ENCODE measurements at places on chromosomes 7 and 10.

- no peak for DNase-seq
Observed at GRCh38 chr7:95157381-95157780, 167.0 kb downstream of the PON1 start.

DNA sequence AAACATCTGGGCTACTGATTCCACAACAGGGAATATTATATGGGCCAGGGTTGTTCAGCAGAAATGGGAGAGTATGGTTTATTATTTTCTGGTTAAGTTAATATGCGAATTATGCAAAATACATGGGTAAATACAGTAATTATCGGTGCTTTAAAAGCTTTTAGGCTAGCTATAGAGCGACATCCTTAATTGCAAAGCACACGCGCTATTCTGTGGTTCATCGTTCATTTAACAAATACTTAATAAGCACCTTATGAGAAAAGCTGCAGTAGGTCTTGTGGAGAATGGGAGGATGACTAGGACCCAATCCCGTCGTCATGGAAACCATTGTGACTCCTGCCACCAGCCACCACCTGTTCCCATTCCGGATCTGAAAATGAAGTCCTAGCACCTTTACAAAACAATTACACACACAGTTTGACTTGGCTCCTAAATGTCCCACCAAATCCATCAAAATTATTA lies 623 bp upstream of the CEP41 start:
- no peak for DNase-seq

GRCh38 chr10:86113501-86113900 lies 253.1 kb downstream of the GRID1 start:
- DNase-seq, result no peak

DNA sequence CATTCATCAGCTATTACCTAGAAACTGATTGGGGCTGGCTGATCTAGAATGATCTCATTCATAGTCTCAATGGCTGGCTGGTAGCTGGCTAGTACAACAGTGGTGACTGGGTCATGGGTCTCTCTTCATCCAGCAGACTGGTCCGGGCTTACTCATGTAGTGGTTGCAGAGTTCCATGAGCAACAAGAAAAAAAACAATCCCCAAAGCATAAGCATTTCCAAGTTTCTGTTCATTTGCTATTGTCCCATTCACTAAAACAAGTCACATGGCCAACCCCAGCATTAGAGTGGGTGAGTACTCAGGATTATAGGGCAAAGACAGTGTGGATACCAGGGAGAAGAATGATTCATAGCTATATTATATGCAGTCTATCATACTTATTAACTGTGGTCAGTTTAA lies 85.2 kb upstream of the SEMA3C start:
- DNase-seq, result no peak

DNA sequence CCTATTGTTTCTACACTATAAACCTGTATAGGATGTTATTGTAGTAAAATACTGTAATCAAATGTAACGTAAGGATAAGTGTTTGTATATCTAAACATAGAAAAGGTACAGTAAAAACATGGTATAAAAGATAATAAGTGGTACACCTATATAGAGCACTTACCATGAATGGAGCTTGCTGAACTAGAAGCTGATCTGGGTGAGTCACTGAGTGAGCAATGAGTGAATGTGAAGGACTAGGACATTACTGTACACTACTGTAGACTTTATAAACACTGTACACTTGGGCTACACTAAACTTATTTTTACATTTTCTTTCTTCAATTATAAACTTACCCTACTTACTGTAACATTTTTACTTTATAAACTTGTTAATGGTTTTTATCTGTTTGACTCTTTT lies 732.9 kb upstream of the LRRN3 start:
- no peak for DNase-seq

DNA sequence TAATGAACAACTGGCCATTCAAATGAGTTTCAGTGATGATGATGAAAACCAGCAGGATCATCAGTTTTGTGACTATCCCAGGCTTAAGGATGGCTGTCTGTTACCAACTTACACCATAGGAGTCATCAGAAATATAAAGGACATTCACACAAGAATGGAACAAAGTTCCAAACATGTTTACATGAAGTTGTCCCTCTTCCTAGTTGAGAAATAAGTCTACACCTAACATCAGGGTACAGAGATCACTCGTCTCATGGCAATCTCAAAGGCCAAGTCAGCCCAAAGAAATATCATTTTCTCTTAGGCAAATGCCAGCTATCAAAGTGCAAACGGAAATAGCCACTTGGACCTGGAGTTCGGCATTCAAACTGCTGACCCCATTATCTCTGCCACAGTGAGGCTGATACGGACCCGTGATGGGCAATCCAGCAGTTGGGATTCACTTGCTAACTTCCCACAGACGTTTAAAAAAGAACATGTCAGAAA lies 53.0 kb downstream of the CREB3L2 start:
- no peak for DNase-seq

DNA sequence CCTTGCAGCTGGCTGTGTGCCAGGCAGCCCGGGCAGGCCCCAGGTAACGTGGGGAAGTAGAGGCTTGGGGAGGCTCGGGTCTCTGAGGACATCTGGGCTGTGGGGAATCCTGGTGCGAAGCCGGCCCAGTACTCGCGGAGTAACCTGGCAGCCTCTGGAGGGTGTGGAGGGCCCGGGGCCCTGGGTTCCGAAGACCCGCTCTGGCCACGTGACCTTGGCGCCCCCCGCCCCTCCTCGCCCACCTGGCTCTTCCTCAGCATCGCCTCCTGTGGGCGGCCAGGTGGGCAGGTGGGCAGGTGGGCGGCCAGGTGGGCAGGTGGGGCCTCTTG lies 143.1 kb downstream of the WDR37 start:
- no peak for DNase-seq

DNA sequence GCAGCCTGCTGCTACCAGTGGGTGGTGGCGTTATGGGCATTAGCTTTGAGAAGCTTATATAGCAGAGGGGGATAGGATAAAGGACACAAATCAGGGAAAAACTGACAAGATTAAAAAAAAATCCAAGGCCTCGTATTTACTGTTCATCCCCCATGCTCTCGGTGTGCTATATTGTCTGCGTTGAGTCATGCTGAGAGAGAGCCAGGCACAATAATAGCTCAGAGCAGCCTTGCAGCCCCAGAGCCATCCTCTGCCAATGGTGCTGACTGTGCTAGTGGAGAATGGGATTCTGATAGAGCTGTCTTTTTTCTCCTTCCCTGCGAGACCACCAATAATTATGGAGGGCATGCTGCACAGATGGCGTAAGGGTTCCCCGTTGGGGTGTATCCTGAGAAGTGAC lies 51.7 kb upstream of the FZD1 start:
- no peak for DNase-seq

DNA sequence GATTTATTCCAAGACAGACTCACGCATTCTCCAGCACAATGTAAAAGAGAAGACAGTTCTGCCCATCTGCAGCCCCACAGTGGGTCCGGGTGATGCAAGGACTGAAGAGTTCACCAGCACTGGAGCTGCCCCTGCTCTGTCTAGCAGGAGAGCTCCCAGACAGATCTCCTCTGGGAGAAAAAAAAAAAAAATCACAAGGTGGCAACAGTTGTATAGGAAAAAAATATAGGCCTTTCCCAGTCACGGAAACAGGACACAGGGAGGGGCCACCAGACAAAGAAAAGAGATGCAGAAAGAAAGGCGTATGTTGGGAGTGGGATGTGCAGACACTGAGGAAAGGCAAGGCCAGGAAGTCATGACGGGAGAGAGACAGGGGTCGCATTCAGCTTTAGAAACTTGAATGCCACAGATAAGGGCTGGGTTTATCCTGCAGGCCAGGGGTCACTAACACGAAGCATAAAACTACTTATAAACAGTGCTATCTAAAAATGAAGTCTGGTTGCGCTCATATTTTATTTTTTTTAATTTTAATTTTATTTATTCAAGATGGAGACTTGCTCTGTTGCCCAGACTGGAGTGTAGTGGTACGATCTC lies 54.1 kb downstream of the FAM171A1 start:
- DNase-seq, result no peak

Measured in HL-60 (cell line).